ENCODE measurements at places on chromosomes 4 and X.
A peak's percentile ranks its signal among the peaks of the same experiment; 100 is the strongest.

- no peak for DNase-seq
These were observed 20.4 kb upstream of the GDPD2 start for GRCh38 chrX:70402721-70403120.

GRCh38 chr4:101699441-101700124 is 90.9 kb upstream of the BANK1 start:
- DNase-seq = no peak

DNA sequence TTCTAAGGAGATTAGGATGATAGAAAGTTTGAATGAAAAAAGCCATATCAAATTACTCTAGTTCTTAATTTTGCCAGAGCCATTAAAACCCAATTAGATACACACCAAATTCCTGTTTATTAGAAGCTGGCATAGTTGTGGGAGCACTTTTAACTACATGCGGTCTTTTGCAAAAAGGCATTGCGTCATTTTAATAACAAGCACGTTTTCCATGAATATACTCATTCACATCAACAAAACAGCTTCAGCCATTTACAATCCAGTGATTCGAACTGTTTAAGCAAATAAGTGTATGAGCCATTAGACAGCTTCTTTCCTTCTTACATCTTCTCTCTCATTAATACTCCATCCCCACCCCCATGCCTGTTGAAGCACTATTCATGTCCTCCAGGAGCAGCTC is 109.5 kb upstream of the EOLA2 start:
- no peak for DNase-seq

- no peak for DNase-seq
These were observed 20.9 kb upstream of the XPNPEP2 start for GRCh38 chrX:129717892-129718291.

- DNase-seq = no peak
These were observed 61.4 kb downstream of the IGFBP7 start for GRCh38 chr4:57048590-57049304.

DNA sequence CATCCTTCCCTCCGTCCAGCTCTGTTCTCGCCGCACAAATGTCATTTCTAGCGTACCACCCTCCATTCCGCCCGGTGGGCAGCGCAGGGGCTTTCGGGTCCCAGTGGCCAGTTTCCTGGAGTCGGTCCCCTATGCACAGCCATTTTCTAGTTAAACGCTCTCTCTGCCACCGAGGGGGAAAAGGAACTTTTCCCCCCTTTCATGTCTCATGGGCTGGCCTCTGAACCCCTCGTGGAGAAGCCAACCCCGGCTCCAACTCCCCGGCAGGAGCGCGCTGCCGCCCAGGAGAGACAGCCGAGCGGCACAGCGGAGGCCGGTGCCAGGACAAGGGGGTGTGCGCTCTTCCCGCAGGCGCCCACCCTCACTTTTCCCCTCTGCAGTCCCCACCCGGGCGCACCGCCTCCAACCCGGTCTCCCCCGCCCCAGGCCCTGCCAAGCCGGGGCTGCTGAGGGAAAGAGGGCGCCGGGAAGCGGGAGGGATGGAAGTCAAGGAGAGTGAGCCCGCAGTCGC is 662 bp downstream of the APBB2 start:
- no peak for DNase-seq

GRCh38 chr4:6113641-6114040 is 86.7 kb downstream of the JAKMIP1 start:
- no peak for DNase-seq

GRCh38 chr4:140726776-140727500 is 29.2 kb downstream of the TBC1D9 start:
- peak; percentile 20 for DNase-seq

- DNase-seq = no peak
These were observed 137.5 kb downstream of the ZNF674 start for GRCh38 chrX:46407753-46408130.

- DNase-seq = no peak
These were observed 29.7 kb upstream of the WFS1 start for GRCh38 chr4:6239968-6240367.

DNA sequence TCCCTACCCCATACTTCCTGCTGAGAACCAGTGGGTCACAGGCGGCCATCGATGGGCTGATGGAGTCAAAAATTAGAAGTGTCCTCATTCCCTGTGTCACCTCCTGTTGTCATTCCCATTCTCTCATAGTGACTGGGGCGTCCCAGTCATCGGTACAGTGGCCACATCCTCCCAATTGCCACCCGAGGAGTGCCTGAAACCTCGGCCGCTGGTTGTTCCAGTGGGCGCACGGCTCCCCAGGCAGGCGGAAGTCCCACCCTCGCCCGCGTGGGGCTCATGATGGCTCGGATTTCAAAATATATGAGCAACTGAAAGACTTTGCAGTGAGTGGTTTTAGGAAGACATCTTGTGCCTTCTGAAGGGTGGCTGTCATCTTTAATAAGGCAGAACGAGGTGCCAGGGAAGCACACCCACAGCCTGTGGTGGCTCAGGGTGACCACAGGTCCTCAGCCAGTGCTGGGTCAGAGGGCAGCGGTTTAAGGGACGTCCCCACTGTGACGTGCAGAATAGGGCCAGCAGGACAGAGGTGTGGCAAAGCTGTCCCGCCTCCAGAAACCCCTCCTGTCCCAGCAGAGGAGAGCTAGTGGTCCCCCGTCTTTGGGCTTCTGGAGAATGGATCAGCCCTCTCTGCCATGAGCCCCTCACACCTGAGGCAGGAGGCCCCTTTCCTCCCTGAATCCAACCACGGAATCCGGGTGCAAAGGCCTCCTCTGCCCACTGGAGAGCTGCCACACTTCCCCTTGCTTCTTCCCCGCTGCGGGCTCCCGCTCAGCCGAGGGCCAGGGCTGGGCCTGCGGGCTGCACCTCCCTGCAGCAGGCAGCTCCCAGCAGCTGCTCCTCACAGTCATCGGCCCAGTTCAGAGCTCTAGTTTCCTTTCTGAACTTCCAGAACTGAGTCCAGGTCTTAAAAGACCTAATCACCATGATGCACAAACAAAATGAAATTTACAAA is 90.4 kb downstream of the ABLIM2 start:
- DNase-seq = no peak

GRCh38 chr4:176198316-176198903 is 3.0 kb upstream of the SPATA4 start:
- DNase-seq = no peak

GRCh38 chr4:125097729-125098128 is 217.0 kb upstream of the FAT4 start:
- no peak for DNase-seq

DNA sequence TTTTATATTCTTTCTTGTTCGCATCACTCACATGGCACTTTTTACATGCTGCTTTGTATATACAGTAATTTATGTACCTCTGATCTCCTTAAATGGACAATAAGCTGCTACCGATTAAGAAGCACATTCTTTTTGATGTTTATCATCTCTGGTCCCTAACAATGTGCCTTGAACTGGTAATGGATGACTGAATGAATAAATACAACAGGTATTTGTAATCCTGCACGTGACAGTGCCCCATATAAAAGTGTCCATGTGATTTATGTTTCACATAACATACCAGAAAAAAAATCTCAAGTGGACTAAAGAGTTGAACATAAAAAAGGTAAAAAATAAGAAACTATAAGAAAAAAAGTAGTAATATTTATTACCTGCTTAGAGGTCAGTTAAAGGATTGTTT is 7.7 kb upstream of the SLAIN2 start:
- DNase-seq = no peak
